Activated CD4-positive, alpha-beta T cell treated with anti-CD3 and anti-CD28 coated beads for 4 hours (primary cell): ENCODE measurements at places on chromosomes 16 and 17.

- DNase-seq, result no peak
These were observed 8.2 kb downstream of the RHBDF1 start for GRCh38 chr16:63998-64913.

GRCh38 chr17:4691686-4692085 is 12.3 kb downstream of the PELP1 start:
- DNase-seq, result no peak

DNA sequence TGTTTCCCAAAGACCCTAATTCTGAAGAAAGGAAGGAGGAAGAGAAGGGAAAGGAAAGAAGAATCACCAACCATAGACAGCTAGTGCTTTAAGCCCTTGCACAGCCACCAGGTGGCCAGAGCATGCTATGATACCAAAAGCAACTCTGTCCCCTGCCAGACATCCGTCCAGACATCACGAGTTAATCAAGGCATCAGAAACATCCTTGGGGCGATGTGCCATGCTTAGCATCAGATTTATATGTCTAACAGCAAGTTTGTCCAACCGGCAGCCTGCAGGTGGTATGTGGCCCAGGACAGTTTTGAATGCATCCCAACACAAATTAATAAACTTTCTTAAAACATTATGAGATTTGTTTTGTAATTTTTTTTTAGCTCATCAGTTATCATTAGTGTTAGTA is 2.9 kb upstream of the CRYBA1 start:
- DNase-seq, result no peak

- DNase-seq, result no peak
These were observed 4.5 kb downstream of the PNMT start for GRCh38 chr17:39672522-39673334.

DNA sequence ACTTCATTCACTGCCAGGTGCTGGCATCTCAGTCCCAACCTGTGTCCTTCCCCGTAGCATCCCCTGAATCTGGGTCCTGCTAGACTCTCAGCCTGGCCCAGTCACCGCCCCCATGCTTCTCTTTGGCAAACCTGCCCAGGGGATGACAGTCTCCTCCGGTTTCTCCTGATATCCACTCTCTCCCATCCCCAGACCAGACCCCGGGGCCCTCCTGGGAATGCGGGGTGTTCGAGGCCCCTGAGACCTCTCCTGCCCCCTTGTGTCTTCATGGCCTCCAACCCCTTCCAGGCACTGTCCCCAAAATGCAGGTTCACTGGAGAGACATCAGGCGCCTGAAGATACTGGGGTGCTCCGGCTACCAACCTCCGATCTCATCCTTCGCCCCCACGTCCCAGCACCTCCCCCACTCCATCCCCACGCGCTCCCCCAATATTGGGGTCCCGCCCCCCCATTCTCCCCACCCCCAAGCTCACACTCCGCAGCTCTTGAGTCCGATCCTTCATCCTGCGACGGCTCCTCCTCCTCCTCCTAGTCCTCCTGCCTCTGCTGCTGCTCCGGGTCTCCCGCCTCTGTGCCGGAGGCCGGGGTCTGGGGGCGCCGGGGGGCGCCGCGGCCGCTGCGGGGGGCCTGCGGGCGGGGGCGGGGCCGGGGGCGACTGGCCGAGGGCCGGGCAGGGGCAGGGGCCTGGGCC is 399 bp downstream of the STX1B start:
- DNase-seq, result no peak

- DNase-seq, result no peak
These were observed 62.6 kb downstream of the KSR1 start for GRCh38 chr17:27518545-27519521.

- no peak for DNase-seq
These were observed 834 bp downstream of the DCXR start for GRCh38 chr17:82036634-82037091.

GRCh38 chr17:30318155-30318554 is 15.7 kb downstream of the TMIGD1 start:
- no peak for DNase-seq

DNA sequence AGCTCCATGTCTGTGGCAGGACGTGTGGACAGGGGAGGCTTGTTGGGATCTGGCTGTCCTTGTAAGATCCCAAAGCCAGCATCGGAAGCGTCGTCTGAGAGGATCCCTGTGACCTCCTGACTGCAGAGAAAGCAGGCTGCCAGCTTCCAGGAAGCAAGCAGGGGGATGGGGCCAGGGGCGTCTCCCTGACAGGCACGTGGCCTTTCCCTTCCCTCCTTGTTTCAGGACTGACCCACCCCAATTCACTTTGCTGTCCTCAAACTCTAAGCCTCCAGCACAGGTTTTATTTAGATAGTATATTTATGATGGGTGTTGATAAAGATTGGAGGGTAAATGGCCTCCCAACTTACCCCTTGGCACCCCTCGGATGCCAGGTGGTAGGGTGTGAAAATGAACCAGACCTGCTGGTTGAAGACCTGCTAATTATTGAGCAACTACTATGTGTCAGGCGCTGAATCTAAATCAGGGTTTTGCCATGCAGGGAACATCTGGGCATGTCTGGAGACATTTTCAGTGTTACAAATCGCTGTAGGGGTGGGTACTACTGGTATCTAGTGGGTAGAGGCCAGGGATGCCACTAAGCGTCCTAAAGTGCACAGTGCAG is 24.5 kb downstream of the SOCS1 start:
- DNase-seq, result no peak

GRCh38 chr17:4950075-4950745 is 709 bp upstream of the ENO3 start:
- peak; percentile 74 for DNase-seq

DNA sequence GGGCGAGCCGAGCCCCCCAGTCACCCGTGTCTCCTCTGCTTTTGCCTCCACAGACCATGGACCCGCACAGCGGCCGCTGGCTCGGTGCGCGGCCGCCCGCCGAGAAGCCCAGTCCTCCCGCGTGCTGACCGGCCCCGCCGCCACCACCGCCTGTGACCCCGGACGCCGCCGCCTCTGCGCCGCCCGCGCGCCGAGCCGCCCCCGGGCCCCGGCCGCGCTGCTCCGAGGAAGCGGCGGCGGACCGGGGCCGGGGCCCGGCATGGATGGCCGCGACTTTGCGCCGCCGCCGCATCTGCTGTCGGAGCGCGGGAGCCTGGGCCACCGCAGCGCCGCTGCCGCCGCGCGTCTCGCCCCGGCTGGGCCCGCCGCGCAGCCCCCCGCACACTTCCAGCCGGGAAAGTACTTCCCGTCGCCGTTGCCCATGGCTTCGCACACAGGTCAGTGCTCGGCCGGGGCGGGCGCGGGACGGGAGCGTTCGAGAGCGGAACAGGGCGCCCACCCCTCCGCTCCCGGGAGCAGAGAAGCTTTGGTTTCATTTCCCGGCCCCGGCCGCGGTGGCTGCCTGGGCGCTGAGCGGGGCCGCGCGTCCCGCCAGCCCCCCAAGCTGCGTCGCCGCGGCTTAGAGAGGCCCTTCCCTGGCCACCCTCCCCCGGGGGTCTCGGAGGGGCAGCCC is 4.4 kb downstream of the BAHCC1 start:
- no peak for DNase-seq

- no peak for DNase-seq
These were observed 37.4 kb upstream of the TRAP1 start for GRCh38 chr16:3754772-3755171.
